OCI-LY7 (cell line): ENCODE measurements at places on chromosomes 3 and 15. TPM values are rescaled to one million over a fixed set of nuclear protein-coding genes. Genes with fewer than 3 reads are reported as not detected.

DNA sequence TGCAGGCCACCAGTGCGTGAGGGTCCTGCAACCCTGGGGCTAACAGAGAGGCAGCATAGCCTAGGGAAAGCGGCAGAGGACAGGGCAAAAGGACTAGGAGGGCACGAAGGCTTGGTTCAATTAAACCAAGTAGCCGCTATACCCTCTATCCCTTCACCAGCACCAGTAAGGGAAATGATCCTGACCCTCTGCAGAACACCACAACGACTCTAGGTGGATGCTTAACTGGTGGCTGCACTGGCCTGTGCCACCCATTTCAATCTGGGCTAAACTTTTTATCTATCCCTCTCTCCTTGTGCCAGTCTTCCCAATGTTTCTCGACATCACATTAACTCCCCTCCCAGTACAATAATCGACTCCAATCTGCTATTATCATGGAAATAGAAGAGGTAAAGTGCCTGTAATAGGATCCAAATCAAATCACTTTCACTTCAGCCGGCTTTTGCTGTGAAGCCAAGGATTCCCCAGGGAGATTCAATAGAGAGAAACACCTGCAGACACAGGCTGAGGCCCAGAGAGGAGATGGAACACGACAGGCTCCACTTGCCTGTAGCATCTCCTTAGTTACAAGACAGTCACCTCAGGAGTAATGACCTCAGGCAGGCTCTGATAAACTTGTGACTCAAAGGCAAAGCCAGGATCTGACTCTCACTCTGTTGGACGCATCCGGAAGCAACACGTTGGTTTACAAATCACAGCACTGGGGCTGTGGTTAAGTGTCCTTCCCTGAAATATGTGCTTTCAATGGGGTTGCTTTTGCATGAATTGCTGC is 791.6 kb upstream of the ARRDC4 start:
- DNase-seq: peak; percentile 7

- no peak for DNase-seq
Measured at GRCh38 chr3:188185717-188186251, 31.8 kb downstream of the LPP start.

- DNase-seq: no peak
Measured at GRCh38 chr3:132655471-132655870, 4.1 kb downstream of the ACAD11 start.

DNA sequence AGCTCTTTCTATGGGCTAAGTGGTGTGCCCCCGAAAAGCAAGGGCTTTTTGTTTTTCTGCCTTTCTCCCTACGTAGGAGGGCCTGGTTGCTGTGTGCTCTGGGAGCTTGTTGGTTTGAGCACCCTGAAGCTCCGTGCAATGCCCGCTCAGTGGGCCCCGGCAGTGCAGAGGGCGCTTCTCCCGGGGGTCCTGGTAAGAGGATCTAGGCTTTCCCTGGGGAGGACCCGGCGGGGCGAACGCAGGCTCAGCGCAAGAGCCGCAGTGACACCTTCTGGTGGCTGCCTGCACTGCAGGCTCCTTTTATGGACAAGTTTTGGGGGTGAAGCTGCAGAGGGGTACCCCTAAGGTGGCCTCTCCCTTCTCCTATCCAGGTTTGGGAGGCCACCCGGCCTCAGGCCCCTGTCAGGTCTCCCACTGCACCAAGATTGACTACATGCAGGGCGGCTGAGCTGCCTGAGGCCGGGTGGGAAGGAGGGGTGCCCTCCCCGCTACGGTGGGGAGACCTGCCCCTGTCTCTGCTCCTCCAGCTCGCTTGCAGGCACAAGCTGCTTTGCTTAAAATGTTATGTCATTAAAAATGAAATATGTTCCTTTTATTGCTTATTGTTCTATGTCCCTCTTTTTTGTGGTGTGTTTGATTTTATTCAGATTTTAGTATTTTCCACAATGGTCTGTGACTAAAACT is 387.9 kb downstream of the GABRG3 start:
- DNase-seq: no peak

DNA sequence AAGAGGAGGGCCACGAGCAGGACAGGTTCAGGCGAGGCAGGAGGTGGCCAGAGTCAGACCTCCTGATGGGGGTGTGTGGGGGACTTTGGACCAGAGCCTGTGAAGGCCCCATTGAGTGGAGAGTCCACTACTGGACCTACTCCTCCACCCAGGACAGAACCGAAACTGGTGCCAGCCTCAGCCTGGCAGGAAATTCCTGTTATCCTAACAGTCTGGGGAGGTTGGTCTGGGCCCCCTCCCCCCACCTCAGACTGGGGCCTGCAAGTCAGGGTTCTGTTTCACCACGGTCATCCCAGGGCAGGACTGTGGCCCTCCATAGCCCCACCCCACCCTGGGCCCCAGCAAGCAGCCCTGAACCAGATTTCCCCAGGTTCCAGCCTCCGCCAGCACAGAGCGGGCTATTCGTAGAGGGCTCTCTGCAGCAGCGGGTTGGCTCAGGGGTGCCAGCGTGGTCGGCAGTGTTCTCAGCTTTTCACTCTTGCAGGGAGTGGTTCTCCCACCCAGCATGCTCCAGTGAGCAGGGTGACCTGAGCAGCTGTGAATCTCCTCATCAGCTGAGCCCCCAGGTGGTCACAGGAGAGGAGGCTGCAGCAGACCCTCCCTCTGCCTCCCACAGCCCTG is 217.3 kb downstream of the TBC1D2B start:
- no peak for DNase-seq

The PP2D1 gene
- not detected in 2 replicates for total RNA-seq

DNA sequence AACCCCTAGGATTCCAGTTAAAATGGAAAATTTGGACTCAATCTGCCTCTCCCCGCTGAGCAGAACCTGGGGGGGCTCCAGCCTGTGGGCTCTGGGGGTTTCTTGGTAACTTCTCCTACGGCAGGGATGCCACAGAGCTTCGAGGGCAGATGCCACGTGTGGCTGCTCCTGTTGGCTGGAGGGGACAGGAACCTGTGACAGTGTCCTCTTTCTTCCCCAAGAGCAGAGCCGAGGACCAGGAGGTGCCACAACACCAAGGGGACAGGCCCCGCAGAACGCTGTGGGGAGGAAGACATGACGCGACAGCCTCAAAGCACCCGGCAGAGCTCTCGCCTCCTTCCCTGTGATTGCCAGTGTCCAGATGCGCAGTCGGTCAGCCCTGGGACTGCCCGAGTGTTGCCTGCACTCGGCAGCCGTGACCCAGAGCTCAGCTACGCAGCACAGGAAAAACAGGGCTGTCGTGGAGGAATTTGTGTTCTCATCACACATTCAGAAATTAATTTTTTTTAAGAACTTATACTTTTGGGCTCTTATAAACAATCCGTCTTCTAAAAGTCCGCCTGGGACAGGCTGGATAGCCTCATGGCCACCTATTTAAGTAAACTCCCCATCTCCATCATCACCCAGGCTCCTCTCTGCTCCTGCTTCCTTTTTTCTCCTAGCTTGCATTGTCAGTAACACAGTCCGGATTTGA is 131.9 kb upstream of the MEF2A start:
- no peak for DNase-seq

The ASB14 gene
- not detected in 2 replicates for total RNA-seq

GRCh38 chr15:52005748-52006701 is 13.0 kb upstream of the MAPK6 start:
- DNase-seq: no peak
